Pulmonary artery endothelial cell (primary cell): ENCODE measurements at places on chromosomes 16 and 17.

GRCh38 chr16:6692874-6693273, 639.8 kb upstream of the RBFOX1 start:
- no peak for DNase-seq

- DNase-seq = no peak
Observed at GRCh38 chr17:45310380-45311324, 6.2 kb downstream of the MAP3K14 start.

- DNase-seq = no peak
Observed at GRCh38 chr17:9790889-9791876, at the start of gene DHRS7C. DHRS7C (minus strand) TSS chr17:9791592; CDS start chr17:9791284, 308 bp downstream.

DNA sequence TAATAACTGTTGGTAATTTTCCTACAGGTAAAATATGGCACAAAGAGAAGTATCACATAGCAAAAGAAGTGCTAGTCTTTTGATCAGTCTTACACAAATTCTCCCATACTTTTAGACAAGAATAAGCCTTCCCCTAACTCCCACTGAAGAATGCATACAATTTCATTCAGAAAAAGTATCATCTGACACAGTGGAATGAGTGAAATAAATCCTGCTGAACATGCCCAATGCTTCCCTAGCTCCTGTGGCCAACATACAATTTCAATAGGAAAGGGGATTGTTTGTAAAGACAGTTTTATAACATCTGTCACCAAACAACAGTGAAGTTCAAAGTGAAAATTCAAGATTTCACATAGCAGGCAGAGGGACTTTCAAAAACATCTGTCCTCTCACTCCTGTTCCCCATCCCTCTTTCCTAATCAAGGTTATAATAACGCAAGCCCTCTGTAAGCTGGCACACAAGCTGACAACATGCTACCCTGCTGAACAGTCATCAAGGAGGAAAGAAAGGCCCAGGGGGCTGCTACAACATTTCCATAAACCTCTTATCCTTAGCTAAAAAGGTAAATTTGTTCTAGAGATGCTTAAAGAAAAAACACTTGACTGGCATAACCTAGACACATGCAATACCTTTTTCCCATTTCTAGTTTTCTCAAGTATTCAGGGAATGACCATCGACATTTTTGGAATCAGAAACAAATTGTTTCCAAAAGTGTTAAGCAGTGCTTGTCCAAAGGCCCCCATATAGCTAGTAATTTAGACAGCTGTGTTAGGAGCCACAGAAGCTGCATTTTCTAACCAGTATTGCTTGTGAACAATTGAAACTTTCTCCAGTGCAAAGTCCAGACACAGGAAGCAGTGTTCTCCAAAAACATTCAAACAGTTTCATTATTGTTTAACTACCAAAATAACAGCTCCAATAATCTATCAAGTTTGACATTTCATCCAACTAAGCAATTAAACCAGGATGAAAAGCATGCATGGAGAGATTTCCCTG, 11.5 kb upstream of the RFFL start:
- DNase-seq = no peak

DNA sequence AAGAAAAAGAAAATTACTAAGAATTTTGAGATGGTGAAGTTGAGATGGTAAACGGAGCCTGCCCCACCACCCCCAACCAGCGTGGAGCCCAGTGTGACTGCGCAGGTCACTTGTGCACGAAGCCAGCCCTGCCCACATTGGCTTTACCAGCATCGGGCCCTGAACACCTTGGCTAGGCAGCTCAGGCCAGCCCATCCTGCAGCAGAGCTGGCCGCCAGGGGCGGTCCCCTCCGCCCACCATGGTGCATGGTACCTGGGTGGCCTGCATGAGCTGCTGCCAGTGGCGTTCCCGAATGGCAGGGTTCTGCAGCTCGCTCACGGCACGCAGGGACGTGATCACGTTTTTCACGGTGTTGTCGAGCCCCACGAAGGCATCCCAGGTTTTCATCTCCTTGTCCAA, 62.7 kb downstream of the DNAH17 start:
- no peak for DNase-seq
